ENCODE measurements at places on chromosomes 1 and 21. TPM values are rescaled to one million over a fixed set of nuclear protein-coding genes. Genes with fewer than 3 reads are reported as not detected.

DNA sequence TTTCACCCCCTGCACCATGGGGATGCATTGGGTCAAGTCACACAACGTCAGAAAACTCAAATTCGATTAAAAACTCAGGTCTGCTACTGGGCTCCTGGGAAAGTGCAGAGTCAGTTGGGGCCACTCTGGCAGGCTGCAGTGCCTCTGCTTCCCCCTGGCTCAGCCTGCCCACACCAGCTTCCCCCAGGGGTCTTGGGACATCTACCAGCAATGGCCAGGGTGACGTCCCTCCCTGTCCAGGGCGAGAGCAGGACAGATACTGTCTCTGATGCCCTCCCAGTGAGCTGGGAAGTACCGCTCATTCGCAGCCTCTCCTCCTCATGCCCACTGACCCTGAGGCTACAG lies 106.2 kb upstream of the COL6A1 start:
- DNase-seq = no peak

Gene C1orf87
- total RNA-seq = not detected

Gene KCNA3
- total RNA-seq = 112 TPM

DNA sequence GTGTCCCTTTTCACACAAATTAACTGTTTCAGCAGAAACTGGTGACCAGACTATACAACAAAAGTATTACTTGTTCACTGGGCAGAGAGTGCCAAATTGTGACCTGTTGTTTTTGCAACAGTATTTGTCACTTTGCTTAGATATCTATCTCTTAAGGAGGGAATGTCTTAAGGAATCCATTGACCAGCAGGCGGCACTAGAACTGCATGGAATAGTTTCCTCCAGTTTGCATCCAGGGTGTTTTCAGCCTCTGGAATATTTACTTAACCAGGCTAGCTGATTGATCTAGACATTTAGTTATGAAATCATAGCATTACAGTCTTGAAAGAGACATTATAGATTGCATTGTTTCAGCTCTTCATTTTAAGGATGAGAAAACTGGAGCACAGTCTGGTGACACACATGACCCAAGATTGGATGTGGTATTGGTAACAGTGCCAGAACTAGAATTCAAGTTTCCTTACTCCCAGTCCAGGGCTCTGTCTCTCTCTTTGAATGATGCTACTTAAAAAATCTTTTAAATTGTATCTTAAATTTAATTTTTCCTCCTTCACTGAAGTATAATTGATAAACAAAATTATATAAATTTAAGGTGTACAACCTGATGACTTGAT lies 16.9 kb downstream of the RPTN start:
- no peak for DNase-seq

DNA sequence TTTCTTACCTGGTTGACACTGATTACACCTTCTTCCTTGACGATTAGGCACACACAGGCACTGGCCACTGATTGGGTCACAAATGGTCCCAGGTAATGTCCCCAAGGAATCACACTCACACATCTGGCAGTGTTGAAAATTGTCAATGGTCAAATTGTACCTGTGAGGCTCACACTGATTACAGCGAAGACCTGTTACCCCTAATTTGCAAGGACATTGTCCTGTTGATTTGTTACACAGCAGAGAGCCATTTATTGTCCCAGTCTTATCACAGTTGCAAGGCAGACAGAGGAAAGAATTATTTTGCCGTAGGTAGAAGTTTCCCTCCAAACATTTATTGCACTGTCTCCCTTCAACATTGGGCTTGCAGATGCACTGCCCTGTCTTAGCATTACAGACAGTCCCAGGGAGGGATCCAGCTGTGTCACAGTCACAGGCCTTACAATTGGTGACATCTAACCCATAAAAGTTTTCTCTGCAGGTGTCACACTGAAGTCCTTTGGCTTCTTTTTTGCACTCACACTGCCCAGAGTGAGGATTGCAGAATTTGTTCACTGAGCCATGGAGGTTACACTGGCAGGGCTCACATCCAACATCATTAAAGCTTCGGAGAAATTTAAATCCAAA lies 176.6 kb downstream of the USH2A start:
- DNase-seq = no peak

DNA sequence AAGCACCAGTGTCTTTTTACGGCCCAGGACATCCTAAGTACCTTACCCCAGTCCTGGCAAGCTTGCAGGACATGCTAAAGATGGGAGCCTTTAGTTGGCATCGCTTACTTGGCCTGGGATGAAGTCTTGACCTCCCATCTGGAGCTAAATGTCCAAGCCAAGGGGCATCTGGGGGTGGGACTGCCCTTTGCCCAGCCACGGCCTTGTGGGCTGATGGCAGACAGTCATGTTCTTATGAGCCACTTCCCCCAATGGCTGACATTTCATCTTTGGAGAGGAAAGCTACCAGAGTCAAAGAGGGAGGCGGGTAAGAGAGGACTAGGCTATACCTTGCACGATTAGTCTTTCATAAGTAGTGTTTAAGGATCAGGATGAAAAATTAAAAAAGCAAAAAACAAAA lies 32.2 kb downstream of the OPTC start:
- no peak for DNase-seq

GRCh38 chr1:41312991-41313645 lies 48.1 kb upstream of the FOXO6 start:
- no peak for DNase-seq

- no peak for DNase-seq
Observed at GRCh38 chr1:24403806-24404205, 9.8 kb downstream of the STPG1 start.

GRCh38 chr1:237910834-237911233 lies 20.1 kb upstream of the ZP4 start:
- no peak for DNase-seq

DNA sequence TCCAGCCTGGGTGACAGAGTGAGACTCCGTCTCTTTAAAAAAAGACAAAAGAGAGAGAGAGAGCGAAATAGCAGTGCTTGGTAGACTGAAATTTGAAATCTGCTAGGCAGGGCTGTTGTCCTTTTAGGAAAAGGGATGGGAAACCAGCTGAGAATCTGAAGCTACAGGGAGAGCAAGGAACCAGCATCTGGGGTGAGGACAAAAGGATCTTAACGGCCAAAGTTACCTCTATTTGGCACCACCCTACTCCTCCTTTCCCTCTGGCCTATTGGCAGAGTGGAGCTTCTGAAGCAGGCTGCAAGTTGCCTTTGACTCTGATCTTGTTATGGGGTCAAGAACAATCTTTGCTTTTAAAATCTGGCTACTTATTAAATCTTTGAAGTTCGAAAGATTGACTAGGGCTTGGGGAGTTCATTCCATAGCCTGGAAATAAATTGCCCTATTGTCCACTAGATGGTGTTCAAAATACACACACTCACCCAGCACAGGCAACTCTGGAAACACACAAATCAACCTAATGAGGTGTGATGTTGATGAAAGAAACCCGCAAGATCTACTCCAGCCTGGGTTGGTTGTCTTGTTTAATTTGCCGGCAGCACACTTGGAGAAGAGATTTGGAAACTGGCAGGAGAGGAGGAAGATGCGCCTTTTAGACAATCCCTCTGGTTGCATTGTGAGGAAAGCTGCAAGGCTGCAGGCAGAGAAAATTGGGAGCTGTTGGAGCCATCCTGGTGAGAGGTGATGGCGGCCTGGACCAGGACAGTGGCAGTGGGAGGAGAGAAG lies 16.5 kb upstream of the PARP1 start:
- DNase-seq = no peak

Gene LMX1A
- total RNA-seq = not detected

Gene PRAMEF13
- not detected for total RNA-seq
